ENCODE measurements at places on chromosomes 4 and X.

GRCh38 chr4:30744386-30744785, 24.2 kb downstream of the PCDH7 start:
- no peaks in the 10 kb centered on the region for H3K36me3 ChIP-seq
- H3K4me3 ChIP-seq = no peak overlapping the region
- H3K27me3 ChIP-seq = no peaks in the 10 kb centered on the region
- no peak overlapping the region for H3K27ac ChIP-seq
- DNase-seq = no peak

DNA sequence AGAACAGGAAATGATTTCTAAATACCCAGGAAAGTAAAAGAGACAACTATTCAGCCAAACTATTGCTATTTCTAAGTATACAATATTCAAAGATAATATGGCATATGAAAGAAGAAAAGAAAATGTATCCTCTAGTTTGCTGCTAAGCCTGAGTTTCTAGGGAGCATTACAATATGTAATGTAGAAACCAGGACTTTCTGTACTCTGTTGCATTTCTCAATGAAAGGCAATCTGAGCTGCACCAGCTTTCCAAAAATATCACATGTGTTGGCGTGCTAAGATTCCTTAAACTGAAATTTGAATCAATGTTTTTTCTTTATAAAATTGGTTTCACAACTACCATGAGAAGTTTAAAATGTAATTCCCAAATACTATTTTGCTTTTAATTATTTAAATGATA, 129.6 kb downstream of the ANK2 start:
- H3K36me3 ChIP-seq = peaks cover 5% of the 10 kb centered on the region
- H3K27ac ChIP-seq = no peak overlapping the region
- H3K27me3 ChIP-seq = no peaks in the 10 kb centered on the region

DNA sequence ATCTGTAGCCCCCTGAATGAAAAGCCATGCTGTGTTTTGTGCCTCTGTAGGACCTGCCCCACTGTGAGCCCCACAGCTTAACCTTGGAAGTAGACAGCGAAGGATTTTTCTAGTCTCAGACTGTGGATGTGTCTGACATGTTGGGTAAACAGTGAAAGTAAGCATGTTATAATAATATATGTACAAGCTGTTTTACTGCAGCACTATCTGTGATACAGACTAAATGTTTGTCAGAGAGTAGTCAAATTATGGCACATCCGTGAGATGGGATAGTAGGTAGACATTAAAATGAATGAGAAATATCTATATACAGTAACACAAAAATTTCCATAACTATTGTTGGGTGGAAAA, 381.2 kb upstream of the NR3C2 start:
- H3K27ac ChIP-seq = no peak overlapping the region
- H3K27me3 ChIP-seq = no peaks in the 10 kb centered on the region
- no peak for DNase-seq
- no peaks in the 10 kb centered on the region for H3K36me3 ChIP-seq
- H3K4me1 ChIP-seq = no peaks in the 10 kb centered on the region

- H3K4me1 ChIP-seq = no peaks in the 10 kb centered on the region
- peaks cover 4% of the 10 kb centered on the region for H3K27me3 ChIP-seq
- DNase-seq = no peak
- H3K36me3 ChIP-seq = no peaks in the 10 kb centered on the region
- H3K27ac ChIP-seq = no peak overlapping the region
Observed at GRCh38 chrX:12526306-12526705, 264.9 kb upstream of the PRPS2 start.
